ENCODE measurements at places on chromosomes 4 and X. TPM values are rescaled to one million over a fixed set of nuclear protein-coding genes. Genes with fewer than 3 reads are reported as not detected.

DNA sequence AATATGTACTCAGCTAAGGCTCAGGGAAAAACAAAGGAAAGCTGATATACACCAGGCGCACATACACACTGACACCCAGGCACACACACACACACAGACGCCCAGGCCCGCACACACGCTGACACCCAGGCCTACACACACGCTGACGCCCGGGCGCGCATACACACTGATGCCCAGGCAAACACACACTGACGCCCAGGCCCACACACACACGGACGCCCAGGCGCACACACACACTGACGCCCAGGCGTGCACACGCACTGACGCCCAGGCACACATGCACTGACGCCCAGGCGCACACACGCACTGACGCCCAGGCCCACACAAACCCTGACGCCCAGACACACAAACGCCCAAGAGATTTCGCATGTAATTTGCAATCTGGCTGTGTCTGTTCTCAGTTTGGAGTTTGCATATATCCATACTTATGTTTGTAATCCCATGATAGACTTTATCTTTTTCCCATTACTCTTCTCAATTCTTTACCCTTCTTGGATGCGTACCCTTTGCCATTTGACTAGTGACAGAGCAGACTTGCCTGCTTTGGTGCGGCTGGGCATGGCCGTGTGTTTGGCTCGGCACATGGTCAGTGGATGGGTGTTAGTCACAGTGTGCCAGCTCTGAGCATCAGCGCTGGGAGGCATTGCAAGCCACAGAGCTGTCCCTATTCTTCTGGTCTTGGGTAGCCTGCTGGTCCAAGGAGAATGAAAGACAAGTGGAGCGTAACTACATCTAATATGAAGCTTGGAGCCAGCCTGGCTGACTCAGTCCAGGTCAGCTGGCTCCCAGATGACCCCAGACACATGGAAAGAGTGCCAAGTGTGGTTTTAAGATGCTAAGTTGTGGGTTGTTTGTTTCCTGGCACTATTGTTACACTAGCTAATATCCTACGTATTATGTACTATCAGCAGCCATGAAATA, 632.4 kb upstream of the ZFP42 start:
- H3K27me3 ChIP-seq, result no peaks in the 10 kb centered on the region
- peaks cover 2% of the 10 kb centered on the region for H3K4me1 ChIP-seq
- DNase-seq, result no peak
- no peaks in the 10 kb centered on the region for H3K36me3 ChIP-seq
- no peak overlapping the region for H3K4me3 ChIP-seq
- no peak overlapping the region for H3K27ac ChIP-seq

- peaks cover 29% of the 10 kb centered on the region for H3K27me3 ChIP-seq
- no peak for DNase-seq
- H3K4me1 ChIP-seq, result peaks cover 8% of the 10 kb centered on the region
- peak overlapping the region; percentile 84 for H3K4me3 ChIP-seq
Measured at GRCh38 chr4:112145790-112146501, 692 bp downstream of the FAM241A start.

Gene ARHGAP36
- not detected for total RNA-seq

DNA sequence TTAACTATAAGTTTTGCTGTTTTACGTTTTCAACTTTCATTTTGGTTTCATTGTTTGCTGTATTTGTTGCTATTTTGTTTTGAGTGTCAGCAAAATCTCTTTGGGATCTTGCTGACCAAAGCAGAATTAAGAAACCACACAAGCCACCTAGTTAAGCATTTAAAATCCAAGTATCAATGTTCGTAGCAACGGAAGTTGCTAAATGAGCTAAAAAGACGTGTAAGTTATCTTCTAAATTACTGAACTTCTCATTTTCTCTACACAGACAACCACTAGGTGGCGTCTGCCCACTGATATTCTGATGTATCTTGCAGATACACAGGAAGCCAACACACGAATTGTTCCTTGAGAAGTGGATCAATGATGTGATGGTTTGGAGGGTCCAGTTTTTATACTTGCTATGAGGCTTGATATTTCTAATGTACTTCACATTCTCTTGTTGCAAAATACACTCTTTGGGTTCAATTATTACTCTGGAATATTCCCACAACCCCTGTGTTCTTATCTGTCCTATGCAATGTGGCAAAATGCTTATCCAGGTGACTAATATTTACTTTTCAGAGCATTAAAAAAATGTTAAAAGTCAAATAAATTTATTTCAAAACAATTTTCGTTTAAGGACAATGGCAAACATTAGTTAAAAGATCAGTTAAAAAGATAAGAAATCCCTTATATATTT, 250.5 kb downstream of the TECRL start:
- no peaks in the 10 kb centered on the region for H3K36me3 ChIP-seq
- peak overlapping the region; percentile 30 for H3K4me3 ChIP-seq
- no peak overlapping the region for H3K27ac ChIP-seq
- DNase-seq, result no peak

- H3K4me3 ChIP-seq, result no peak overlapping the region
- DNase-seq, result no peak
- H3K27ac ChIP-seq, result peak overlapping the region; percentile 80
- H3K36me3 ChIP-seq, result peaks cover 1% of the 10 kb centered on the region
Measured at GRCh38 chr4:168666531-168666930, 169.7 kb downstream of the PALLD start.

DNA sequence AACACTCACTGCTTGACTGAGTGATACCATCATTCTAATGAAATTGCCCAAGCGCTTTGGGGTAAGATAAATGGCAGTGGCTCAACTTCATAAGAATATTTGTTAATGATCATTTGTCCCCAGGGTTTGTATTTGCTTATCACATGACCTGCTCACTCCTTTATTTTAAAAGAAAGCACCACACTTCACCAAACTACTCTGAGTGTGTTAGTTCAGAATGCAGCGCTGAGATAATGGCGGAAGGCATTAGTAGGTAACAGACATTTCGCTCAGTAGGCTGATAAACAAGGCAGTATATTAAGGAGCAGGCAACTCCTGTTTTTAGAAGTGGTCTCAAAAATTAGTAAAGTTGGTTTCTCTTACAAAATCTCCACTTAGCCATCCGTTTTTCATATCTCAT, 1.6 kb downstream of the SNX25 start:
- H3K27ac ChIP-seq, result no peak overlapping the region
- peak overlapping the region; percentile 88 for H3K4me3 ChIP-seq
- H3K27me3 ChIP-seq, result peaks cover 14% of the 10 kb centered on the region
- no peaks in the 10 kb centered on the region for H3K36me3 ChIP-seq
- no peak for DNase-seq
- H3K4me1 ChIP-seq, result peaks cover 16% of the 10 kb centered on the region

Gene USP51
- total RNA-seq, result 5.1 TPM

DNA sequence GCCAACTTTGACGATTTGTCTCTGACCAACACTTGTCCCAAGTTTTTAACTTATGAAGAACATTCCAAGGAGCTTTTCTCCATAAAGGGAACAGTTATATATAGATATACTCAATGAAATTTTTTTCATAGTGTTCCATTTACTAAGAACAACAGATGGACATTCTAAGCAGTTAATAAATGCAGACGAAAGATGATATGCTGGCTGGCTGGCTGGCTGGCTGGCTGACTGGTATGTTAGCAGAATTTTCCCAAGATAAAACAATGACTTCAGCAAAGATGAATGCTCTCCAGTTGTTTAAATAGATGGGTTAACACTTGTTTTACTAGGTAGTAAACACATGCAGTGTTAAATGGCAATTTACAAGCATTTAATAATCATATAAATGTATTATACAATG, 62.2 kb downstream of the SPANXN3 start:
- H3K27ac ChIP-seq, result no peak overlapping the region
- H3K4me3 ChIP-seq, result no peak overlapping the region
- DNase-seq, result no peak
- H3K4me1 ChIP-seq, result no peaks in the 10 kb centered on the region
- H3K27me3 ChIP-seq, result no peaks in the 10 kb centered on the region
- no peaks in the 10 kb centered on the region for H3K36me3 ChIP-seq

- peaks cover 4% of the 10 kb centered on the region for H3K4me1 ChIP-seq
- no peak overlapping the region for H3K4me3 ChIP-seq
- no peak for DNase-seq
- no peaks in the 10 kb centered on the region for H3K36me3 ChIP-seq
Measured at GRCh38 chr4:11011249-11011648, 326.7 kb upstream of the CLNK start.

DNA sequence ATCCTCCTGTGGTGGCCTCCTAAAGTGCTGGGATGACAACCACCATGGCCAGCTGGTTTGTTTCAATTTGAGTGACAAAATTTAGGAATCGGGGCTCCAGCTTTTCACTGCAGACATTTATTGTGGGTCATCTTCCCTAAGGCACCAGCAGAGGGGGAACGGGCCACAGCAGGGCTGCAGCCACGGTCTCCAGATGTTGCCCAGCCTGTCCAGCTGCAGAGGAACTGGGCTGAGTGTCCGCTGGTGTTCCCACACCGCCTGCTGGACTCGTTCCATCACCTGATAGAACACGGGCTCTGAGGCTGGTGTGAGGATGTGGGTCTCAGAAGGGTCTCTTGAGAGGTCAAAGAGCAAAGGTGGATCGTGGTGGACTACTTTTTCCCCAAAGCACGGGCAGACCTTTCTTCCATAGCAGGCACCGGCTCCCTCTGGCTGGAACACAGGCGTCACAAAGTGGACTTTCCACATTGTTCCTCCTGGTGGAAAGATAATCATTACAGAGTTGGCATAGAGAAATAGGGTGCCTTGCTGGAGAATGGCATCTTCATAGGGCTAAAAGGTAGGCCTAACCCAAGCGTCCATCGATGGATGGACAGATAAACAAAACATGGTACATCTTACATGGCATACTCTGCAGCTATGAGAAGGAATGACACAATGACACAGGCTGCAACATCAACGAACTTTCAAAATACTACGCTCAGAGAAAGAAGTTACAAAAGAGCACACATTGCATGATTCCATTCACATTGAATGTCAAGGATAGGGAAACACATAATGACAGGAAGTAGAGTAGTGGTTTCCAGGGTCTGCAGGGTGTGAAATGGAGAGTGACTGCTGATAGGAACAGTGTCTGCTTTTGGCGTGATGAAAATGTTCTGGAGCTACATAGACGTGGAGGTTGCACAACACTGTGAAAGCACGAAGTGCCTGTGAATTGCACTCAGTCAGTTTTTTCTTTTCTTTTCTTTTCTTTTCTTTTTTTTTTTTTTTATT, 5.9 kb upstream of the ARSD start:
- peaks cover 57% of the 10 kb centered on the region for H3K36me3 ChIP-seq
- no peak overlapping the region for H3K27ac ChIP-seq
- no peak for DNase-seq
- no peaks in the 10 kb centered on the region for H3K27me3 ChIP-seq

Gene CYBB
- 0.38 TPM for total RNA-seq

DNA sequence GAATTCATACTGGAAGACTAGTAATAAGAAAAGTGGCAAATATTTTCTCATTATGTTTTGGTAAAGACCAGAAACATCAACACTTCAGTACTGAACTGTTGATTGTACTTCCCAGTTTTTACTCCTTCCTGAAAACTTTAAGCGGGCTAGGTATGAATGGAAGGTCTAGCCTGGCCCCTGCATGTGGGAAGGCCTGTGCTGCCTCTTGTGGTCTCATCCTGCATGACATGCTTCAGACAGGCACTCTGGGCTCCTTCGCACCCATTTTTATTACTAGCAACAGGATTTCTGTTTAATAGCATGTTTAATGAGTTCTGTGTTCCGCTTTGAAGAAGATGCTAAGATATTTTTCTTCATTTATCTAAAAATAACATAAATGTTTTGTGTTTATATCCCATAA, 279.1 kb downstream of the ANK2 start:
- no peaks in the 10 kb centered on the region for H3K36me3 ChIP-seq
- no peak overlapping the region for H3K4me3 ChIP-seq
- peaks cover 9% of the 10 kb centered on the region for H3K4me1 ChIP-seq
- H3K27me3 ChIP-seq, result no peaks in the 10 kb centered on the region
- no peak overlapping the region for H3K27ac ChIP-seq

Gene GNL3L
- 41.3 TPM for total RNA-seq

DNA sequence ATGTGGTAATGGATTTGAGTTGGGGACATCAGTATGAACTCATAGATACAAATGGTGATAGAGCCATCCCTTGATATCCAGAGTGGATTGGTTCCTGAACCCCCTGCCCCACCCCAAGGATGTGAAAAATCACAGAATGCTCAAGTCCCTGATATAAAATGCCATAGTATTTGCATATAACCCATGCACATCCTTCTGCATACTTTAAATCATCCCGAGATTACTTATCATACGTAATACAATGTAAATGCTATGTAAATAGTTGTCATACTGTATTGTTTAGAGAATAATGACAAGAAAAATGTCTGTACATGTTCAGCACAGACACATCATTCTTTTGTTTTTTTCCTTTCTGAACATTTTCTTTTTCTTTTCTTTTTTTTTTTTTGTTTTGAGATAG, 18.9 kb upstream of the SEPTIN11 start:
- DNase-seq, result no peak
- H3K27ac ChIP-seq, result no peak overlapping the region
- H3K4me3 ChIP-seq, result no peak overlapping the region
- no peaks in the 10 kb centered on the region for H3K36me3 ChIP-seq

Gene ADGRG4
- not detected for total RNA-seq

DNA sequence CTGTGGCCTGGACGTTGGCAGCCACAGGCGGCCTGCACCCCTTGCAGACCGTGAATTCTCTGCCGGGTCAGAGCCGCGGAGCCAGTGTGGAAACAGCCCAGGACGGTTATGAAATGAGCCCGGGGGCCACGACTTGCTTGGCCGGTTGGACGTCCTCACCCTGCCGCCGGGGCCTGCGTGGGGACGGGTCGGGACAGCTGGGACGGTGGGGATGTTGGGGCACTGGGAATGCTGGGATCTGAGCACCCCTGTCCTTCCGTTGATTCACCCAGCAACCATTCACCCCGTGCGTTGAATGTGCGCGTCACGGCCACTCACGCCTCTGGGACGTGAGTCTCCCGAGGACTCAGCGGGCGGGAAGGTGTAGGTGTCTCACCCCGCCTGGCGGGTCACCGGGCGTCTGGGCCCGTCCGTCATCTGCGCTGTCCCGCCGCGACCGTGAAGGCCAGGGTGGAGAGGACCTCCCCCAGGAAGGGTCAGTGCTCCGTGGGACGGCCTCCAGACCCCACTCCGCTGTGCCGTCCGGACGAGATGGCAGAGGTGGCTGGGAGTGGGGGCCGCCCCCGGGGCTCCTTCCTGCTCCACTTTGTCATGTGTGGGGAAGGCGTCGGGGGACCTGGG, 4.5 kb upstream of the PLCXD1 start:
- H3K36me3 ChIP-seq, result no peaks in the 10 kb centered on the region
- peak overlapping the region; percentile 62 for H3K4me3 ChIP-seq
- peaks cover 23% of the 10 kb centered on the region for H3K27me3 ChIP-seq
- H3K27ac ChIP-seq, result no peak overlapping the region
- peaks cover 21% of the 10 kb centered on the region for H3K4me1 ChIP-seq
- DNase-seq, result peak; percentile 23

Gene TEX11
- not detected for total RNA-seq

Measured in mesothelial cell of epicardium (in vitro differentiated cells).